ENCODE measurements at places on chromosomes 4 and X.

- no peak for DNase-seq
Observed at GRCh38 chr4:166279261-166279660, 406.2 kb downstream of the TLL1 start.

DNA sequence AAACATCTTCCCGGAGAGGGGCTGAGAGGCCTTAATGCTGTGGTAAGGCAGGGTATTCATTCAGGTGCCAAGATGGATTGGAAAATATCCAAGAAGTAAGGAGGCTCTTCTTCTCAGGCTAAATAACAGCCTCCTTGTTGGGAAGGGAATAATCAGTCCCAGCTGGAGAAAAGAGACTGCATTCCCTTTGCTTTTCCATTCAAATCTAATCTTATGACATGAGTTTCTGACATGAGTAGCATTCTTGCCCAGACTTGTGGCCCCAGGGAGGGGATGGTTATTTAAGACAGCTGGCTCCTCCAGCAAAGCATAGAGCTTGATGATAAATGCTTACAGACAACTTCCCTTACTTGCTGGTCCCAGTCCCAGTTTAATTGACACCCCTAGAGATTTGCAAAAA is 98.3 kb downstream of the DCLK2 start:
- DNase-seq = no peak

GRCh38 chr4:183335369-183335940 is 13.2 kb upstream of the CLDN24 start:
- DNase-seq = no peak

DNA sequence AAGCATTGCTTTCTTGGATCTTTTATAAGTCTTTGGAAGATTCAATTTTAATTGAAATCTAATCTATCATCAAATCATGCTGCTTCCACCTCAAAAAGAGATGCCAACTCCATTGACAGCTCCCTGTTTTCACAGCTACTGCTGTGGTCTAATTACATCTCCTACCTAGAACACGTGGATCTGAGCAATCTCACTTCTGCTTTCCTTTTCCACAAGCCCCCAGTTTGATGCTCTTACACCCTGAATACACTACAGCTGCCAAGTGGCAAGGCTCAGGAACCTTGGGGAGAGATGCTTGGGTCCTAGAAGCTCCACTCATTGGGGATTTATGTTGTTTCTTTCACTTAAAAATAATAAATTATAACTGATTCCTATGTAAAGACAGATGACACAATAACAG is 172.0 kb downstream of the CFAP299 start:
- no peak for DNase-seq

- no peak for DNase-seq
Observed at GRCh38 chr4:183284965-183285364, 35.1 kb downstream of the CLDN22 start.

GRCh38 chr4:91914176-91914804 is 389.5 kb upstream of the GRID2 start:
- no peak for DNase-seq

- DNase-seq = no peak
Observed at GRCh38 chr4:19746377-19746776, 505.3 kb upstream of the SLIT2 start.

DNA sequence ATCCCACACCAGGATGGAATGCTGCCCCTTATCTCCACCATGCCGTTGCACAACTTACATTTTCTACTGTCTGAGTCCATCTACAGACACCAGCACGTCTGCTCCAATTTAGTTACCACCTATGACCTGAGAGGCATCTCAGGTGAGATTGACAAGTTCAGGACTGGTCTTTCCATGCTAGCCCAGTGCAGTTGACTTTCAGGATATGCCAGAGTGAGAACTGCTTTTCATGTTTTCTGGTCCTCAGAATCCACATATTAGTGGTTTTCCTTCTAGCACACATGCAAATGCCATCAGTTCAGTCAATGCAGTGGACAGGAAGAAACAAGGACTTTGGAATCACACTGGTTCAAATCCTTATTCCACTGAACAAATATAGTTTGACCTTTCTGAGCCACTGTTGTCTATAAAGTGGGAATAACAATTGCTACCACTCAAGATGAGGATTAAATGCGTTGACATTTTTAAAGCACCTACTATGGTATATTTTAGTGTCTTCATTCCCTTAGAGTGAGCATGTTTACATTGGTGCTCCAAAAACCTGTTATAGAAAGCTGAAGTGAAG is 38.1 kb upstream of the ANXA3 start:
- DNase-seq = no peak

DNA sequence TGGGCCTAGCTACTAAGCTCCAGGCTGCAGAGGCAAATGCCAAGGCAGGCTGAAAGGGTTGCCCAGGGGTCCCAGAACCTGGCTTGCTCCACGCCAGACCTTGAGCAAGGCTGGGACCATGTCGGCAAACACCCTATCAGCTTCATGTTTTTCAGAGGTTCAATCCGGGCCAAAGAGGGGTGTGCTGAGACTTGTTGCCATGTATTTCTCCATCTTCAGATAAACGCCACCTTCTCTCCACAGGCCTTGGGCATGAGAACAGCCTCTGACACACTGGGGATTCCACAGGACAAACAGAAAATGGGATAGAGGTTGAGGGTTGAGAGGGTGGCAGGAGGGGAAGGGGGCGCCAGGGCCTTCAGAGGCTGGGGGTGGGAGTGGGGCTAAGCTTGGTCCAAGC is 8.6 kb downstream of the PJA1 start:
- DNase-seq = no peak

DNA sequence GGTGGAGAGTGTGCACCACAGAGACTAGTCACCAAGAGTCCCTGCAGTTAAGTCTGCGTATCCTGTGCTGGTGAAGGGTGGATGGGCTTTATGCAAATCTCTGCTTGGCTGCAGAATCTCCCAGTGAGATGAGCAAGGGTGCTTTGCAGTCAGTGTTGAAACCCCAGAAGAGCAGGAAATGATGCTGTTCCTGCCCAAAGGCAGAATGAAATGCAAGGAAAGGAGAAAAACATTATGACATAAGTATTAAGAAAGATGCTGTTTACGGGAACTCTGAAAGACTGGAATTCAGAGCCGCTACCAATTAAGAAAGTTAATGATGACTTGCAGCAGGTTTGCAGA is 25.4 kb upstream of the ACSL1 start:
- DNase-seq = no peak

GRCh38 chr4:75071317-75071716 is 138.4 kb downstream of the PARM1 start:
- DNase-seq = no peak

GRCh38 chr4:13701937-13702446 is 74.5 kb upstream of the BOD1L1 start:
- no peak for DNase-seq

- no peak for DNase-seq
Observed at GRCh38 chr4:87838890-87839591, 6.3 kb downstream of the MEPE start.

DNA sequence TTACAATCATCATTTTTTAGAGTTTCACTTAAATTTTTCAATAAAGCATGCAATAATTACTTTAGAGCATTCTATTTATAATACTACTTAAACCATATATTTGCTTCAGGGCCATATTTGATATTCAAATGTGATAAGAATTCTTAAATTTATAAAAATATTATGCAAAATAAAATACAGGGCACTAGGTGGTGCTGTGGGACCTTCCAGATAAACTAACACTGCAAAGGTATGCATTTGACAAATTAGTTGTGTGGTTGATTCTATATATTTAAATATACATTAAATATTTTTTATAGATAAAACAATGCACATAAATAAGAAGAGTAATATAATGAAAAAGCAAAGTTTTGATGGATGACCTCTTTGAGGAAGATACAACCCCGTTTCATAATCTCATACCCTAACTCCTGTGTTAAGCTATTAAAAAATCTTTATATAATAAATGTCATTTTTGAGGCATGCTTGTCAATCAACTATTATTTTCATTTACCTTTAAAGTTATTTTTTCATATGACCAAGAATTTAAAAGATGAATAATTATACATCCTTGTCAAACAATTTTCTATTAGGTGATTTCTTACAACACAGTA is 128.4 kb downstream of the REELD1 start:
- DNase-seq = no peak

- no peak for DNase-seq
Observed at GRCh38 chrX:10526451-10526850, 93.9 kb downstream of the MID1 start.

DNA sequence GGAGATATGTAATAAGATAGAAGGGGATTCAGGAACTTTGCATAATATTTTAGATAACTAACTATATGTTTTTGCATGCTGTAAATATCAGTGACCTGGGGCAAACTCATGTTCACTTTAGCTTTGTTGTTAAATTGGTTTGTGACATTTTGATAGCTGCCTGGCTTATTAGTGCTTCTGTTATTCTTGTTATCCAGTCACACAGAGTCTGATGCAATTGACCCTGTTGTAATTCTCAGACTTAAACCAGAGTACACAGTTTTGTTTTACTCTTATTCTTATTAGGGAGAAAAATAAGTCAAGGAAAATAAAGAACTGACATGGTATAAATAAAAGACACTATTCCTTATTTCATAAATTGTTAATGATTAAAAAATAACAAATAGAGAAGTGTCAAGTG is 516.7 kb upstream of the SLIT2 start:
- DNase-seq = no peak

DNA sequence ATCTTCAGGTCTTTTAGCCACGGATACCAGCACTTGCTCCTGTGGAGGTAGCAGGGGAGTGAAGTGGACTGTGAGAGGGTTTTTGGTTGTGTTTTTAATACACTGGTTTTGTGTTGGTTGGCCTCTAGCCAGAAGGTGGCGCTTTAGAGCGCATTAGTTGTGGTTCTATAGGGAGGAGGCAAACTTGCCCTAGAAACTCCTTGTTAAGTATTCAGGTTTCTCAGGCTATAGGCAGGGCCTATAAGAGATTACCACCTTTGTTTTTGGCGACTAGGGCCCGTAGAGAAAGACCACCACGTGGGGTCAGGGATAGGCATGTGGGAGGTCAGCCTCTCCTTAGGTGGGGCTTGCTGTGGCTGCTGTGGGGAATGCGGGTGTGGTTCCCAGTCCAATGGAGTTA is 221.6 kb upstream of the SPANXN4 start:
- no peak for DNase-seq

DNA sequence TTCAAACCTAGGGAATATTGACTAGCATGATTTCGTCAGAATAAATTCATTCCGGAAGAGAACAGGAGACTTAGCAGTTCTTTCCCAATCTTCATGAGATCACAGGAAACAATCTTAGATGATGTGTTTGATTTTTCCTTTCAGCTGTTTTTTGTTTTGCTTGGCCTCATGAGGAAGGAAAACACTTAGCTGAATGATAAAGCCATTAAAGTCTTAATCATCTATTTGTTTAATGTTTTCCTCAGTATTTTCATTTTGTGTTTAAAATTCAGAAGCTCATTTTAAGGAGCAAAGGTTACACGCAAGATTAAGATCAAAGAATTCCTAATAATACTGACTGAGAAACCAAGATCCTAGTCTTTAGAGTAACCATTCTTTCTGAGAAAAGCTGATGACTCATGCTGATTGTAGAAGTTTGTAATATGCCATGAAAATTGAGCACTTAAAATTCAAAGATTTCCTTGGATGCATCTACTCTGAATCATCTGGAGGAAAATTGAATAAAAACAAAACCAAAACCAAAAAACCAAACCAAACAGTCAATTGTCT is 15.4 kb upstream of the TBC1D19 start:
- DNase-seq = no peak

GRCh38 chr4:16226816-16227461 is 668 bp upstream of the TAPT1 start:
- no peak for DNase-seq

DNA sequence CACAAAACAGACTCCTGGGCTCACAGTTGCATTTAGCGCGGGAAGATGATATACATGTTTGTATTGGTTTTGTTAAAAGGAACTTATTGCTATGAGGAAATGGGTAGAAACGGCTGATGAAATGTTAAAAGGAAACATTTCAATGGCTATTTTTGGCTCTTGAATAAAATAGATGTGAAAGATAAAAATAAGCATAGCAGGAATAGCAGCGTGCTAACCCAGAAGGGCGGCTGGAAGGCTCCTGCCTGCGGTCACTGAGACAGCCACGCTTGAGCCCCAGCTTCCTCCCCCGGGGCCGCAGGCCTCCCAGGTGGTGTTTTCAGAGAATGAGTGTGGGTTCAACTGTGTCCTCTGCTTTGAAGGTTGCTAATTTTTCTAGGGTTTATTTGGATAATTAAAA is 35.0 kb upstream of the CLCN4 start:
- no peak for DNase-seq

GRCh38 chr4:20266215-20267082 is 14.7 kb downstream of the SLIT2 start:
- DNase-seq = no peak

- DNase-seq = no peak
Observed at GRCh38 chr4:8502836-8503585, 62.4 kb downstream of the TRMT44 start.

DNA sequence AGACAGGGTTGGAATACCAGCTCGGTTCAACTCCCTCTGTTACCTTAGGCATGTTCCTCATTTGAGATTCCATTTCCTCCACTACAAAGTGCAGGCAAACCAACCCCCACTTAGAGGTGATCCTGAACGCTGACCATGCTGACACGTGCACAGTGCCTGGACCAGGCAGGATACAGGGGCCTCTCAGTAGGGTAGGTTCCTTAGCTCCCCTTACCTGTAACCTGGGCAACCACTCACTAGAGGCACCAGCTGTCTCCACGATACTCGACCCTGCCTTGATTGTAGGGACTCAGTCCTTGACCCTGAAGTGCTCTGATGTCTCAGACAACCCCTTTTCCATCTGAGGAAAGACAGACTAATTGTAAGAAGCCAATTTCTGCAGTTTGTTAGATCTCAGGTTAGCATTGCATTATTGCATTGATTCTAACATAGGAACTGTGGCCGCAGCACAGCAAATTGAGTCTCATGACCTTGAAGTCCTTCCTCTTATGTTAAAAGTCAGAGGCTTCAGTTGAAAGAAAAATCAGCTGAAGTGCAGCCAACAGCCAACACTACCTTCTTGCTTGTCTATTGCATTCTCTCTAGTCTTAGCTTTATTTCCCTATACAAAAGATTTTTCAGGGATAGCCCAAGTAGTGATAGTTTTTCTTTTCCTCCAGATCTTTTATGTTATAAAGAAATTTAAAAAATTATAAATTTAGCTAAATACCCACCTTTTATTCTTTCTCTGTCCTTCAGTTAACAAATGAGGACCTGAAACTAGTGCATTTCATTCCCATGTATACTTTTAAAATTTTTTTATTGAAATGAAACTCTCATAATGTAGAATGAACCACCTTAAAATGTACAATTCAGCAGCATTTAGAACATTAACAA is 11.2 kb upstream of the C1QTNF7 start:
- DNase-seq = no peak

GRCh38 chr4:139735381-139736273 is 70.0 kb downstream of the MGST2 start:
- no peak for DNase-seq
